NCI-H345 (cell line): ENCODE measurements at places on chromosomes 13 and 19.
A peak's percentile ranks its signal among the peaks of the same experiment; 100 is the strongest.

GRCh38 chr19:29411113-29411581 is 114.6 kb upstream of the VSTM2B start:
- DNase-seq, result no peak

- DNase-seq, result peak; percentile 53
Observed at GRCh38 chr19:38304866-38305429, 897 bp downstream of the C19orf33 start.

- peak; percentile 14 for DNase-seq
Observed at GRCh38 chr13:38647312-38647711, 39.6 kb upstream of the FREM2 start.

DNA sequence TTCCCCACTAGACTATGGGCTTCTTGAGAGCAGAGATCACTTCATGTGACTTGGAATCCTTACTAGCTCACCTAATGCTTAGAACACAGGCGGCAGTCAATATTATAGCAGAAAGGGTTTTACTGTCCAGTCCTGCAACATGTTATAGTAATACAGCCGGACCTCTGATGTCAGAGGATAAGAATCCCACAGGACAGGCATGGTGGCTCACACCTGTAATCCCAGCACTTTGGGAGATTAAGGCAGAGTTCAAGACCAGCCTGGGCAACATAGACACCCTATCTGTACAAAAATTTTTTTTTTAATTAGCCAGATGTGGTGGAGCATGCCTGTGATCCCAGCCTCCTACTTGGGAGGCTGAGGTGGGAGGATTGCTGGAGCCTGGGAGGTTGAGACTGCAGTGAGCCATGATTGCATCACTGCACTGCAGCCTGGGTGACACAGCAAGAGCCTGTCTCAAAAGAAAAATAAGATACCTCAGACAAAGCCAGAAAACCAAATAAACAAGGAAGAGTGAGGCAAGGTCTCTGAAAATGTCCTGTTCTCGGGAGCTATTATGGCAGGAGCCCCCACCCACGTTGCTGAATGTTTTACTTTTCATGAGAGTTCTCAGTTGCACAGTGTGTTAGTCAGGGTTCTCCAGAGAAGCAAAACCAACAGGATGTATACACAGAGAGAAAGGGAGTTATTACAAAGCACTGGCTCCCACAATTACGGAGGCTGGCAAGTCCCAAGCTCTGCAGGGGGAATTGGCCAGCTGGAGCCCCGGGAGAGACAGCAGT is 100.8 kb downstream of the UBL3 start:
- no peak for DNase-seq
